ENCODE measurements at places on chromosomes 11 and 22.

DNA sequence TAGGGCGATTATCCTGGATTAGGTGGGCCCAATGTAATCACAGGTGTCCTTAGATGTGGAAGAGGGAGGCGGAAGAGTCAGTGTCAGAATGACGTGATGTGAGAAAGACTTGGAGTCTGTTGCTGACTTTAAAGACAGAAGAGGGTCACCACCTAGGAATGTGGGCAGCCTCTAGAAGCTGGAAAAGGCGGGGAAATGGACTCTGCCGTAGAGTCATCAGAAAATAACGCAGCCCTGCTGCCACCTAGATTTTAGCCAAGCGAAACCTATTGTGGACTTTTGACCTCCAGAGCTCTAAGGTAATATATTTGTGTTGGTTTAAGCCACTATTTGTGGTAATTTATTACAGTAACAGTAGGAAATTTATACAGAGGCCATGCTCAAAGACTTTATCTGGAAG, 4.8 kb downstream of the DDX10 start:
- DNase-seq, result no peak

GRCh38 chr11:33742249-33742851, 6.1 kb upstream of the CD59 start:
- DNase-seq, result no peak

DNA sequence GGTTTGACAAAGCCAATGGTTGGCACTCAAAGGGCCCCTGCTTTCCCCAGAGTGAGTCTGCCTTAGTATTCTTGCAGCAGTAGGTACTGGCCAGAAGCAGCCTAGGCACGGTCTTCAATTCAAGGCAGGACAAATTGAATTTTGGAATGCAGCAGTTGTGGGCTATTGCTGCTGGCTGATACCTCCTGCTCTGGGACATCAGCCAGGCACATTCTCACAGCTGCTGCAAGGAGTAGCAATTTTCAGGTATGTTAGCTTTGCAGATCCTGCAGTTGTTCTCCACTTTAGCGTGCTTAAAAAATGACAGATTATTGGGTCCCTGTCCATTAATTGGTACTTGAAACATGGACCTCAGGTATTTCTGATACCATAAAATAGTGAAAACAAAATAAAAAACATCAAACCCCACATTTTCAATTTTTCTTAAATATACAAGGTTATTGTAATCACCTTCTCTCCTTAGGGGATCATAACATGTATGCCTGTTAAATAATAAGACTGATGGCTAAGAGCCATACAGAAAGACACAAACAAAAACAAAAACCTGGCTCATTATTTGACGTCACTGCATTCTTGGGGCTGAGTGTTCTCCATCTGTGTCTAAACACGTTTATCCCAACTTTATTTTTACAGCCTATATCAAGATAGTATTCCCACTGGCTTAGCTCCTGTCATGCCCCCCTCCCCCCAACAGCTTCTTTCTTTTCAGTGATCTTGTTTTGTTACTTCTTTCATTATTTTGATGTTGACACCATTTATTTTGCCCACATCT, 85.1 kb upstream of the CARD18 start:
- DNase-seq, result no peak

GRCh38 chr22:31102441-31103081, 4.8 kb downstream of the SELENOM start:
- peak; percentile 97 for DNase-seq

DNA sequence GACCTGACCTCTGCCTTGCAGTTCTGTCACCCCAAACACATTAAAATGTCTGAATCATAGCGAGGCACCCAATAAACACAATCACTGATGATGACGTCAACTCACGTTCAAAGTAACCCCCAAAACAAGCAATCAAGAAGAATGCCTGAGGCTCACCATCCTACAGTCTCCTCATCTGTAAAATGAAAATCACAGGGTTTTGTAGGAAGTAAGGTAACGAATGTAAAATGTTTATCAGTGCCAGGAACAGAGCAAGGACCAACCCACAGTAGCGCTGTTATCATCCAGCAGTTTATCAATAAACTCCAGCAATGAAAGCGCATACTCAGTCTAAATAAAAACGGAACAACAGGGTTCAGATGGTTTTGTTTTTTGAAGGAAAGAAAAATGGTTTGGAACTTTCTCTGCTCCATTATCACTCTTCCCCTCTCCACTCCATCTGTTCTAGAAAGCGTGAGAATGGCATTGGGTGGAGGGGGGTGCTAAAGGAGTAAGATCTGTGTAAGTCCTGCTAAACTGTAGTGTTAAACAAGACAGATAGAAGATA, 110.5 kb downstream of the MICAL3 start:
- peak; percentile 60 for DNase-seq

DNA sequence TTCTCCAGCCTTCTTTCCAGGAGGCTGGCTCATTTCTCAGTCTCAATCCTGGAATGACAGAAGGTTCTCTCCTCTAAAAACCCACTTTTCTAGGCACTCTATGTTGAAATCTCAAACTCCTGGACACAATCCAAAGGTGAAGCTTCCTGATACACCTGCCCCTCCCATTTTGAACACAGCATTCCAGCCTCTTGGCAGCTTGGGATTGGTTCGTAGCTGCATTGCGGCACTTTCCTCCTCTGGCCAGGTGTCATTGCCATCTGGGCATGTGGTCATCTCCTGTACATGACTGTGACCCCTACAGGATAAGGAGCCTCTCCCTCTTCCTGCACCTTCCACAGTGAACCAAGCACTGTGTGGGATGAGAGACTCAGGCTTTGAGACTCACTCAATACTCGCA, 230.2 kb upstream of the B3GAT1 start:
- DNase-seq, result no peak

DNA sequence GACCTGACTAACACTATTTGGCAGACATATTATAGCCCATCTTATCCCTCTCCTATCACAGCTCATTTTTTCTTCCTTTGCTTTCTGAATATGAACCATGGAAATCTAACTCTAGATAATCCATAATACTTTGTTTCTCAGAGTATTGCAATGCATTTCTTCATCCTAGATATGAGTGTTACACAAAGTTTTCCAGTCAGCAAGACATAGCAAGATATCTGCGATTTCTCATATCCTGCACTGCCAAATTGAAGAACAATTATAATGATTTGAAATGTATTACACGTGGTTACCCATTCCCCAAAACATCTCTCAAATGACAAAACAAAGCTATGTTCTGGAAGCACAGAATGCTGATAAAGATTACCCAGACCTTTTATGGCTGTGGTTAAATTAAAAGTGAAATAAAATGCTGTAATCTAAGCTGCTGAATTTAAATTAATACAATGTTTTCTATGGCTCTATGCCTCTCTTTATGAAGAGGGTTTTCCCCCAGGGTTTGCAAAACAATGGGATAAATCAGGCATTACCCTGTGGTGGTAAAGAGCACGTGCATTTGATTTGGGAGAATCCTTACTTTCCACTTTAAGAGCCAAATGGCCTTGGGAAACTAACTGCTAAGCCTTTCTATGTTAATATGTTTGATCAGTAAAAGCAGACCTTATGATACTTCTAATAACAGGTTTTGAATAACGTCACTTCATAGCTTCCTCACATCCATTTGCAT, 1291.0 kb upstream of the CNTN5 start:
- no peak for DNase-seq

DNA sequence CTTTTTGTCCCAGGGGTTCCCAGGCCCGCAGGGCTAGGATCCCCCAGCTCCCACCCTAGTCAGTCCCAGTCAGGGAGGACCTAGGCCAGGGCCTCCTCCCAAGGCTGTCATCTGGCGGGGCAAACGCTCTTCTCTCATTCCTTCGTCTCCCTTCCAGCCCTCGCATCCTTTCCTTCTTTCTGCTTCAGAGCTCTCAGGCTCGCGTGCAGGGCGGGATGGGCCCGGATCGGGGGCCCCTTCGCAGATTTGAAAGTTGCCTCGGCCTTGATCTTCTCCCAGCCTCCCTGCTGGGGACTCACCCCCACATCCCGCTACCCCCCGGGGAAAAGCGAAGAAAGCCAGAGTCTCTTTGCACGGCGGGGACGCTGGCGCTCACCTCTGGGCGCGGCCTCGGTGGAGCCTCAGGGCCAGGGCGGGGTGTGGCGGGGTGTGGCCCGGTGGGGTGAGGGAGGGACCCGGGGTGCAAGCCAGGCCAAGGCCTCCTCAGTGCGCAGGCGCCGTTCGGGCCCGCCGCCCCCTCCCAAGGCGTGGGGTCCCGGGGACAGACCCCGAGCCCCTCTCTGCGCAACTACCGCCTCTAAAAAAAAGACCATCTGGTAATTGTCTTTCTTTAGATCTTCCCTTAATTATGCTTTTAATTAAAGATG, 14.8 kb upstream of the PAX6 start:
- DNase-seq, result no peak

DNA sequence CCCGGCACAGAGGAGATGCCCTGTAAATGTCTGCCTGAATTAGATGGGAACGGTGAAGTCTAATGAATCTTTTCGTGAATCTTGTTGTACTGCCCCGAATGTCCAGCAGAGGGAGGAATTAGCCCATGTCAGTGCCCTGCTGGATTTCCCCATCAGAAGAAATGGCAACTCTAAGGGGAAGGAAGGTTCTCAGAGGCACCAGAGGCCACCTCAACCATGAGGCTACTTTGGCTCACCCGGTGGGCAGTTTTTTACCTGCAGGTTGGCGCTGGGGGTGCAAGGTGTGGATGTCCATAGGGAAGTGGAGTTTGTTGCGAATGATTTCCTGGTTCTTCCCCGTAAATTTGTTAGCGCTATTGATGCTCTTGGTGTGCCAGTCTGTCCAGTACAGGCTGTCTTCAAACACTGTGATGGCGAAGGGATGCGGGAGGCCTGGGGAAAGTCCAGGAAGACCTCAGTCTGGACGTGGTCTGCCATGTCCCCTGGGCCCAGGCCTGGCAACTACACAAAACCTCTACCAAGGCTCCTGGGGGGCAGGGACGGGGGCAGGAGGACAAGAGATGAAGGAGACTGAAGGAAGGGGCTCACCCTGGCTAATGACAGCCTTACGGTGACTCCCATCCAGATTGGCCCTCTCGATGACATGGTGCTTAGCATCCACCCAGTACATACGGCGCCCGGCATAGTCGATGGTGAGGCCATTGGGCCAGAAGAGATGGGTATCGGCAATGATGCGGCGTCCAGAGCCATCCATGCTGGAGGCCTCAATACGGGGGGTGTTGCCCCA, 28.5 kb downstream of the LRP4 start:
- DNase-seq, result peak; percentile 53

GRCh38 chr11:126830216-126830806, 170.3 kb downstream of the KIRREL3 start:
- DNase-seq, result no peak

DNA sequence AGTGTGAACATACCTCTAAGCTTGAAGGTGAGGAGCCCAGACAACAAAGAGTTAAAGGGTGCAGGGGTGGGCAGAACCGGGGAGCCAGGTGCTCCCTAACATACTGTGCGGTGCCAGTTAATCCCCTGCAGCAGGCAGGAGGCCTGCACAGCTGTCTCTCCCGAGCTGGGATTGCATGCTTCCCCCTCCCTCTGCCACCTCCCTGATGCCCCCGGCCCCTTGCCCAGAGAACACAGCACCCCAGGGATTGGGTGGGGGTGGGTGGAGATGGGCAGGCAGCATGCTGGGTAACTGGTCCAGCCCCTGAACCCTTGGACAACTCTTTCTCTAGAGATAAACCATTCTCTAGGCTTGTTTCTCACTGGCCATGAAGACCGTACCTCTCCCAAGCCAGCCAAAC, 67.7 kb upstream of the MYOD1 start:
- no peak for DNase-seq

DNA sequence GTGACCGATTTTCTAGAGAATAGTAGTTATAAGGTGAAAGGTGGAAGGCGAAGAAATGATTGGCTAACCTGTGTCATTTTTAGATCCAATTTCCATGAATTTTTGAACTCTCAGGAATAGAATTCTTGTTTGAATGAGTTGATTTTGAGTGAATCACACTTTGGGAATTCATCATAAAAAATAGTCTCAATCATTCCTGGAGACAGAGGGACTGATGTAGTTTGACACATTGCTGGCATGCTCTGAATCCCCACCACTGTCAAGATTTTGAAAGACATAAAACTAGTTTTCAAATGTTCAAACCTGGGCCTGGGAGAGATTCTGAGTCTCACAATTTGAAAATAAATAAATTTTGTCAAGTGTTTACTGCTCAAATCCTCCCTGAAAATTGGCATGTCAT, 861.4 kb upstream of the RAG2 start:
- DNase-seq, result no peak

GRCh38 chr22:50582493-50583293, at the start of gene CHKB:
Gene CHKB, minus strand, starts transcription at chr22:50582849. Its CDS starts 68 bp downstream, at chr22:50582781.
- DNase-seq, result peak; percentile 97

DNA sequence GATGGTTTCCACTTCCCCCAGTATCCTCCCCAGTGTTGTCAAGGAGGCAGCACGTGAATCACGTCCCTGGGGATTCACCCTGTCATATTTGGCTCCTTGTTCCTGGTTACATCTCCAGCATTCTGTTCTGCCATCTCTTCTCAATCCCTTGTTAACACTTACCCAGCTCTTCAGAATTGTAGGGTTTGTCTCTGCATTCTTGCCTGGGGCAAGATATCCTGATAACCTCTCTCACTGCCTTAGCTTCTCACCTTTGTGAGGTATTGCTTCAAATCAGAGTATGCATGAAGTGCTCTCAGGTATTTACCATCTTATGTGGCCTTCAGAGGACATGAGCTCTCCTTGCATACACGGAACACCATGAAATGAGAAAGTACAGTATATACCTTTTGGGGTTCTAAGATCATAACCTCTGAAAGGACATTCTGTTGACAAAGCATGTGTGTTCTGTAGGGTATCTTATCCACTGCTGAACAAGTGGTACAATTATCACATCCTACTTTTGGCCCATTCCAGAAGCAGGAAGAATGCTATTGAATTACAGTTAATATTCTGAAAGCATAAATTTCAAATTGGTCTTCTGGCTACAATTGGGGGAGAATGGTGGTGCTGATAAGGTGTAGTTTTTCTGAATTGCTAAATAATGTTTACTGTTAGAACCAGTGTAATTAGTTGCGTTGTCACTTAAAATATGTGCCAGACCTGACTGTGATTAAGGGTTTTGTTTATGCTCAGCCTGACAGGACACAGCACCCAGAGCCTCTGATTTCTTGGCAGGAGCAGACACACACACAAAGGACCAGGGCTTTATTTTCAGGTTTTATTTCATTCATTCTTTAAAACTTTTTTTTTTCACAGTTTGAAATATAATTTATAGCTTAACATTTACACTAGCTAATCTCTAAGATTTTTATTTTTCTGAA, 32.7 kb downstream of the VSTM5 start:
- DNase-seq, result no peak
